ENCODE measurements at places on chromosomes 6 and 20.

DNA sequence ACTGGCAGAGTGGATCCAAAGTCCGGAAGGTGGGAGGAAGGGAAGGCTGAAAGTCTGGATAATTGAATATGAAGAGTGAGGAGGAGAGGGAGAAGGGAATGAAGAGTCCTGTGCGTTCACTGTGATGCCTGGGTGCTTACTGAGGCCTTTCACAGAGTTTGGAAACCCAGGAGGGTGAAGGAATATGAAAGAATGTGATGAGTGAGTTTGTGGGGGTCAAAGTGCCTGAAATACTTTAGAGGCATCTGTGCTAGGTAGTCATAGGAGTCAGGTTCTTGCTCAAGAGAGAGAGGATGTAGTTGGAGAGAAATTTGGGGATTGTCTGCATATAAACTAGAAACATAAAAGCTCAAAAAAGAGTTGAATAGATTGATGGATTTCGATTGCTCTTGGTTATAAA is 20.7 kb downstream of the NKX2-4 start:
- DNase-seq, result no peak

GRCh38 chr6:41581381-41581991 is 35.3 kb downstream of the FOXP4 start:
- no peak for DNase-seq

- no peak for DNase-seq
Measured at GRCh38 chr6:124869416-124869815, 92.8 kb upstream of the RNF217 start.

DNA sequence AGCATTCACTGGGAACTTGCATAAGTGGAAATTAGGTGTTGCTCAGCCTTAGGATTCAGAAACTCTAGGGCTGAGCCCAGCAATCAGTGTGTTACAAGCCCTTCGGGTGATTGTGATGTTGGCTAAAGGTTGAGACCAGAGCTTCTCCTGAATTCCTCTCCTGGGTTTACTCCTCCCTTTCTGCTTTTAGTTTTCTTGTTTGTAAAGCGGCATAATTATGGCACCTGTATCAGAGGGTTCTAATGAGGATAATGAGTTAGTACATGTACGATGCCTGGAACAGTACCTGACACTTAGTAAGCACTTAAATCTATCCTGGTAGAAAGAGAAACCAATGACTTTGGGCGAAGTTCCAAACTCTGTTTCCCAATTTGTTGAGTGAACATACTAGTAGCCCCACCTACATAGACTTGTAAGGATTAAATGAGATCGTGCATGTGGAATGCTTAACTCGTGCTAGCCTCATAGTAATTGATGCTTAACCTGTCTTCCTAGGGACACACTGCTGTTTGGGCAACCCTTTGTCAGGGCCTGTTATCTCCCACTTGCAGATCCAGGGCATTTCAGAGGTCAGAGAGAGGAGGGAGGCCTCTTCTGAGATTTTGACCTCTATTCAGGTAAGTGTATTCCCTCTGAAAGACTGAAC is 932 bp upstream of the EZR start:
- DNase-seq, result no peak

- no peak for DNase-seq
Measured at GRCh38 chr6:125789167-125789566, 1.6 kb upstream of the NCOA7 start.

DNA sequence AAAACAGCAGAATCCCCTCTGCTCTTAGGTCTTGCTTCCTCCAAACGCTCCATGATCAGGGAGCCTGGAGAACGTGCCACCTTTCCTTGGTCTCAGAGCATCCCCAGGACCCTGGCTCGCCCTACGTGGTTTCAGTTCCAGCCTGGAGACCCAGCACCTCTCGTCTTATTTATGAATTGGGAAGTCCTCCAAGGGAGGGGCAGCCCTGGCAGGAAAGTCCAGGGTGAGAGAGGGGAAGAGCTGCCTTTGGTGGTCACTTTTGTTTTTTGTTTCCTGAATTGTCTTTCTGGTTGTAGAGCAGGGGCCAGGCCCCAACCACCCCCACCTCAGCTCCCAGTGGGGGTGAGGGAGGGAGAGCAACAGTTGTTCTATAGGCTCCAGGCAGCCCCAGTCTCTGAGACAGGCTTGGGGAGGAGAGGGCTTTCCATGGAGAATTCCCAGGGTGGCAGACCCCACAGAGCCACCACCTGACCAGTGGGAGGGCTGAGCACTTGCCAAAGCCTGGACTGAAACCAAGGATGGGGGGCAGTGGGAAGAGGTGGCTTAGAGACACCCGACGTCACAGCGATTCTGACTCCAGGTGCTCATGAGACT is 88.8 kb downstream of the PRND start:
- DNase-seq, result no peak

- no peak for DNase-seq
Measured at GRCh38 chr6:72363844-72364740, 257.8 kb upstream of the KCNQ5 start.

DNA sequence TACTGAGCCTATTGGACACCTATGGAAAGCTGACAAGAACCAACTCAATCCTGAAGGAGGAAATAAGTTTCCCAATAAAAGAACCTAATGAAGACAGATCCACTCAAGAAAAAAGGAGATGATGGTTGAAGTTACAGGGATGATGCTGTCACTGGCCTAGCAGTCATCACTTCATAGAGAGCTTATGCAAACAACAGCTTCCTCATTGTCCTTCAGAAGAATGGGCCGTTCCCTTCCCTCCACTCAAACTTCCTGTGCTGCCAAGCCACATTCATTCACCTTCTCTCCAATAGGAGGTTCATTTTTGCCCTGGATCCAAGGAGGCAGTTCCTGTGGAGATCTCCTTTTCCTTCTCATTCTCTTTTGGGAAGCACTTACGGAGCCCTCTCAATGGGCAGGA is 13.8 kb upstream of the PM20D2 start:
- no peak for DNase-seq

DNA sequence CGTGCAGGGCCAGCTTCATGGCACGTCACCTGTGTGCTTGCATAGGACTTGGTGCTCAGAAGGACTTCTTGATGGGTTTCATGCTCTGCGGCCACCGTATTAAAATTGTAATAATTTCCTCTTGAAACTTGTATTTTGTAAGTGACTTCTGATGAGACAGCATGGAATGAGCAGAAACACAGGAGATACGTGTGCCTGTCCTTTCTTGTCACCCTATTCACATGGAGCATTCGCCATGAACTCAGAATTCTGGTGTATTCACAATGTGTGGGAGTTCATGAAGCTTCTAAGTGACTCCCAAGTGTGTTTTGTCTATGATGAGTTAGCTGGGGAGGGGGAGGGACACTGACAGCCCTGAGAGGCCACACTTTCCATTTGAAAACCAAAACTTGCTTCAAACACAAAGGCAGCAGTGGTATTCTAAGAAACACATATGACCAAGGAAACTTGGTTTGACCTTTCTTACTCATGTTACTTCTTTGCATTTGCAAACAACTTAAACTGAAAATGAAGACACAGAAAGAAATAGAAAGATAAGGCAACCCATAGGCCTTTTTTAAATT is 92.1 kb upstream of the NEDD9 start:
- DNase-seq, result no peak

GRCh38 chr6:119283214-119283613 is 66.3 kb downstream of the MAN1A1 start:
- DNase-seq, result no peak

GRCh38 chr6:104705095-104705707 is 154.5 kb downstream of the HACE1 start:
- no peak for DNase-seq

DNA sequence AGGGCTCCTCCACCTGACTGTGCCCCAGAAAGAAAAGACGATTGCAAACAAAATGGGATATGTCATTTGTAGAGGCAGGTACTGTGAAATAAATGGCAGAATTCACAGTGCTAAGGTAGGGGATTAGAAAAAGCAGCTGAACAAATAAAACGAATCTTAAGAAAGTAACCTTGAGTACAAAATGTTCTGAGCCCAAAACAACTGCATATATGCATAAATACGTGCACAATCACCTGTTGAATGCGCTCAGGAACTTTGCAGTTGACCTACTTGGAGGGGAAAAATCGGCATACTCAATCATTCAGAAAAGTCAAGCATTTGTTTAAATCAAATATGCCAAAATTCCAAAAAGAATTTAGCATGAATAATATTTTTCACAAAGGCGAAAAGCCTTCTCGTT is 772.1 kb upstream of the FLRT3 start:
- DNase-seq, result no peak

- no peak for DNase-seq
Measured at GRCh38 chr6:106546691-106547414, 82.4 kb downstream of the RTN4IP1 start.

DNA sequence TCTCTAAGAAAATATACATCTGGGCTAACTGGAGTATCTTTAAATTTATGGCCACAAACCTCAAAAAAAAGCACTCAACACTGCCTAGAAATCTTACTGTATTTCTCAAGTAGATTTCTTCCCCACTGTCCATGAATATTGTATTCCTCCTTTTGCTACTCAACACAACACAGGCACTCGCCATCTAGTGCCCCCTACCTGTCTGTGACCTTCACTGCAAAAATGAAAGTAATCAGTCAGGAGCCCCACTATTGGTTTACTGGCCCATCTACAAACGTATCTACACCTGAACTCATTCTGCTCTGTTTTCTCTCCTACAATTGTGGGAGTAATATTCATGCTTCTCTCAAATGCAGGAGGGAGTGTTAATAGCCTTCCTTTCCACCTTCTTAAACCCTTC is 58.3 kb downstream of the LY86 start:
- no peak for DNase-seq

GRCh38 chr6:5584078-5584482 is 322.8 kb downstream of the FARS2 start:
- DNase-seq, result no peak

- DNase-seq, result no peak
Measured at GRCh38 chr6:99189823-99190721, 159.4 kb downstream of the FAXC start.

GRCh38 chr6:168741942-168742782 is 301.2 kb downstream of the SMOC2 start:
- no peak for DNase-seq

- DNase-seq, result no peak
Measured at GRCh38 chr20:4869290-4870193, 131.8 kb downstream of the SLC23A2 start.

DNA sequence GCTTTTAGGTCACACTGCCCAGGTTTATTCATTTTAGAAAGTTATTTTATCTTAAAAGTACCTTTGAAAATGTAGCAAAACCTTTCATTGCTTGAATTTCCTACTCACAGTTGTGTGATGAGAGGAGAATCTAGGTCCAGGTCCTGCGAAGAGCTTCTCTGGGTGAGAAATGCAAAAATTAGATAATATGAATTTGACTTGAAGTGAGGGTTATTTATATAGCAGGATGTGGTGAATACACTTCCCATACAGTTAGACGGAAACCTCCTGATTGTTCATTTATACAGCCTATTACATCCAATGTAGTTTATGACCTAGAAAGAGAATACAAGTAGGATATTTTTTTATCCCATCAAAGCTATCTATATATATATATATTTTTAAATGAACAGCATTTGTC is 30.5 kb downstream of the CDKAL1 start:
- DNase-seq, result peak; percentile 74

DNA sequence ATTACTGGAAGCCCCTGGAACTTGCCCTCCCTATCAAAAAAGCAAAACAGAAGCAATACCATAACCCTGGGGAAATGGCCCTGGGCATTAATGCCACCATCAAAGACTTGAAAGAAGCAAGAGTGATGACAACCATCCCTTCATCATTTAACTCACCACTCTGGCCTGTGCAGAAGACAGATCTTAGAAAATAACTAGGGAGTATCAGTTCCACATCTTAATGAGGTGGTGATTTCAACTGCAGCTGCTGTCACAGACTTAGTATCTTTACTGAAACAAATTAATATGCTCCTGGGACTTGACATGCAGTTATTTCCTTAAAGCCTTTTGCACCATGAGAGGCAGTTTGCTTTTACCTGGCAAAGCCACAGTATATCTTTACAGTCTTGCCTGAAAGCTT is 24.1 kb downstream of the CD164 start:
- no peak for DNase-seq

DNA sequence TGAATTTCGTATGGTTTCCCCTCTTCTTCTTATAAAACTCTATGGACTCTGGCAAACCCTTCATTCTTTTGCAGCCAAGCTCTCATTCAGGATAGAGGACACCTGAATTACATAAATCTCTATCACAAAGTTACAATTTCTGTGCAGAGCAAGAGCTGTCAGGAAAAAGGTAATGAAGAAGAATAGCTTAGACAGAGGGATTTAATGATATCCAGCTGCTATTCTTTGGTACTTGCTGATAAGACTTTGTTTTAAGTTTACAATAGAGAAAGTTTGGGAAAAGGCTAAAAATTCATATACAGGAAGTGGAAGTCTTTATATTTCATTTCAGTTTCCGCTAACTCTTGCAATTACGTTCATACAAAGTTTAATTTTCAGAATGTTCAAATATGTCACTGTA is 227.0 kb downstream of the FOXC1 start:
- DNase-seq, result no peak

GRCh38 chr20:40805592-40805991 is 116.6 kb upstream of the MAFB start:
- no peak for DNase-seq

DNA sequence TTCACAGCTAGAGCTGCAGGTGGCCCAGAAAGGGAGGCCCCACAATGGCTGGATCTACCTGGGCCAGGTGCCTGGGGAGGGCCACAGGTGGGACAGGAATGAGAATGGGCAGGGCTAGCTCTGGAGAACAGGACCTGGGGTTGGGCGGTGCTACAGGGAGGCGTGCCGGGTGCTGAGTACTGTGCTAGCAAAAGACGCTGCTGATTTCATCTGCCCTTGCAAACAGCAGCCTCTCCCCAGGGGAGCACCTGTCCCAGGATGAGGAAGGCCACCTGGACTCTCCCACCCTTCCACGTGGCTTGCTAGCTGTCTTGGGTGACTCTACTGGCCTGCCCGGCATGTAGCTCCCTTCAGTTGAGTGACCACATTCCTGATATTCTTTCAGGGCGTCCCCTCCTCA is 6.6 kb upstream of the YTHDF1 start:
- DNase-seq, result no peak

DNA sequence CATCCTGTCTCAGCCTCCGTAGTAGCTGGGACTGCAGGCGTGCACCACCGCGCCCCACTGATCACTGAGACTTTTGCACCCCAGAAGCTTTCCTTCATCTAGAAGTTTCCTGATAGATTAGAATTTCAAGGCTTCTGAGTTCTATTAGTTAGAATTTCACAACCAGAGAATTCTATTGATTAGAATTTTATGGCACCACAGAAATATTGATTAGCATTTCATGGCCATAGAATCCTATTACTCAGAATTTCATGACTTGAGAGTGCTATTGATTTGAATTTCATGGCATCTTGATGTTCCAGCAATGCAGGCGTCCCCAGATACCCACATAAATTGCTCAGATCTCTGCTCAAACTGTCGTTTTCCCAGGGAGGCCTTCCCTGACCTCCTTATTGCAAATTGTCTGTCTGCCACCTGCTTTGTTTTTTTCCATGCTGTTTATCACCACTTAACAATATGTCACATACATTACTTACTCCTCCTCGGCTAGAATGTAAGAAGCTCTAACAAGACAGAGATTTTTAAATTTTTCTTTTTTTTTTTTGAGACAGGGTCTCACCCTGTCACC is 16.9 kb upstream of the CBFA2T2 start:
- DNase-seq, result no peak

GRCh38 chr6:119858901-119859300 is 509.3 kb upstream of the MAN1A1 start:
- no peak for DNase-seq

GRCh38 chr6:105488516-105489215 is 85.8 kb upstream of the PREP start:
- no peak for DNase-seq

All from NCI-H1694 treated with DMSO at 0.1 percent for 48 hours (cell line).